ENCODE measurements at places on chromosomes 1 and 21. TPM values are rescaled to one million over a fixed set of nuclear protein-coding genes. Genes with fewer than 3 reads are reported as not detected.

KCNJ15 gene
- total RNA-seq, result not detected

KPRP gene
- total RNA-seq, result not detected

VWA5B1 gene
- total RNA-seq, result not detected

KCND3 gene
- 0.07 TPM for total RNA-seq

ARHGEF10L gene
- 7.6 TPM for total RNA-seq

CD53 gene
- total RNA-seq, result not detected

KLHDC9 gene
- total RNA-seq, result not detected

PCAT6 gene
- total RNA-seq, result not detected

MCOLN2 gene
- 2.8 TPM for total RNA-seq

DDAH1 gene
- total RNA-seq, result 18.2 TPM

TNFRSF9 gene
- total RNA-seq, result not detected

OLIG1 gene
- total RNA-seq, result not detected

IVNS1ABP gene
- 28.5 TPM for total RNA-seq

AHDC1 gene
- 10.4 TPM for total RNA-seq

AURKAIP1 gene
- total RNA-seq, result 226 TPM

Measured in MG63 (cell line).